ENCODE measurements at places on chromosomes 5 and 9.
A peak's percentile ranks its signal among the peaks of the same experiment; 100 is the strongest.

DNA sequence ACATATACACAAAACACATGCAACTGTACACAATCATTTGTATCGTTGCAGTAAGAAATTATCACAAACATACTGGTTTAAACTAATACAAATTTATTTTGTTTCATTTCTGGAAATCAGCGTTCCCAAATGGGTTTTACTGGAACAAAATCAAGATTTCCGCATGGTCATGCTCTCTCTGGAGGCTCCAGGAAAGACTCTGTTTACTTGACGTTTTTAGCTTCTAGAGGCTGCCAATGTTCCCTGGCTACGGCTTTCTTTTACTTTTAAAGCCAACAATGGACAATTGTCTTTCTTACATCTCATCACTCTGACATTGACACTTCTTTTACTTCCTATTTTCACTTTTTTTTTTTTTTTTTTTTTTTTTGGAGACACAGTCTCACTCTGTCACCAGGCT, 793.1 kb downstream of the CDH9 start:
- H3K36me3 ChIP-seq: no peaks in the 10 kb centered on the region
- H3K27me3 ChIP-seq: no peaks in the 10 kb centered on the region
- DNase-seq: no peak
- H3K4me3 ChIP-seq: no peak overlapping the region
- no peaks in the 10 kb centered on the region for H3K4me1 ChIP-seq

DNA sequence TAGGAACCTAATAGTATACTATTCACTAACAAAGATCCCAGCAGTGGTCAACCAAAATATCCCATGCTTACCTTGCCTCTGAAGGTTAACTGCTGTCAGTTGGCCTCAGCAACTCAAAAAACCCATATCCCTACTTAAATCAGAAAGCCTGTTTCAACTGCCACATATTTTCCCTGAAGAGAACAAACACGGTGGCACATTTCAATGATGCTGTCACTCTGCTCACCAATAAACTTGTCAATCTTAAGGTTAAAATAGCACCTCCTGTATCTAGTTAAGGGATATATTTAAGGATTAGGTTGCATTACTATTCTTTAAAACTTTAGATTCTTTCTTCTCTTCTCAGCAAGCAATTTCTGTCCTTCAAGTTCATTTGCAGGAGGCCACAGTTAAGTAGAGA, 986.9 kb downstream of the CDH18 start:
- H3K4me3 ChIP-seq: no peak overlapping the region
- DNase-seq: no peak
- no peaks in the 10 kb centered on the region for H3K36me3 ChIP-seq
- no peak overlapping the region for H3K27ac ChIP-seq
- H3K27me3 ChIP-seq: no peaks in the 10 kb centered on the region
- no peaks in the 10 kb centered on the region for H3K4me1 ChIP-seq

- H3K4me3 ChIP-seq: no peak overlapping the region
- H3K27ac ChIP-seq: no peak overlapping the region
- no peaks in the 10 kb centered on the region for H3K36me3 ChIP-seq
- no peaks in the 10 kb centered on the region for H3K4me1 ChIP-seq
- no peaks in the 10 kb centered on the region for H3K27me3 ChIP-seq
Observed at GRCh38 chr9:81578606-81579005, 110.7 kb downstream of the TLE1 start.

GRCh38 chr9:121281614-121282276, 13.8 kb downstream of the GSN start:
- peak overlapping the region; percentile 91 for H3K27ac ChIP-seq
- peak; percentile 84 for DNase-seq
- no peaks in the 10 kb centered on the region for H3K27me3 ChIP-seq

GRCh38 chr5:93430673-93431199, 150.3 kb downstream of the NR2F1-AS1 start:
- no peak overlapping the region for H3K4me3 ChIP-seq
- no peaks in the 10 kb centered on the region for H3K36me3 ChIP-seq
- DNase-seq: no peak
- no peaks in the 10 kb centered on the region for H3K27me3 ChIP-seq

GRCh38 chr9:135038331-135038730, 49.1 kb upstream of the OLFM1 start:
- no peaks in the 10 kb centered on the region for H3K36me3 ChIP-seq
- H3K4me3 ChIP-seq: no peak overlapping the region
- no peaks in the 10 kb centered on the region for H3K27me3 ChIP-seq
- no peaks in the 10 kb centered on the region for H3K4me1 ChIP-seq

GRCh38 chr9:94865582-94866452, 139.3 kb downstream of the AOPEP start:
- H3K36me3 ChIP-seq: no peaks in the 10 kb centered on the region
- no peak overlapping the region for H3K27ac ChIP-seq
- peaks cover 20% of the 10 kb centered on the region for H3K4me1 ChIP-seq
- no peaks in the 10 kb centered on the region for H3K27me3 ChIP-seq
- DNase-seq: no peak
- no peak overlapping the region for H3K4me3 ChIP-seq

DNA sequence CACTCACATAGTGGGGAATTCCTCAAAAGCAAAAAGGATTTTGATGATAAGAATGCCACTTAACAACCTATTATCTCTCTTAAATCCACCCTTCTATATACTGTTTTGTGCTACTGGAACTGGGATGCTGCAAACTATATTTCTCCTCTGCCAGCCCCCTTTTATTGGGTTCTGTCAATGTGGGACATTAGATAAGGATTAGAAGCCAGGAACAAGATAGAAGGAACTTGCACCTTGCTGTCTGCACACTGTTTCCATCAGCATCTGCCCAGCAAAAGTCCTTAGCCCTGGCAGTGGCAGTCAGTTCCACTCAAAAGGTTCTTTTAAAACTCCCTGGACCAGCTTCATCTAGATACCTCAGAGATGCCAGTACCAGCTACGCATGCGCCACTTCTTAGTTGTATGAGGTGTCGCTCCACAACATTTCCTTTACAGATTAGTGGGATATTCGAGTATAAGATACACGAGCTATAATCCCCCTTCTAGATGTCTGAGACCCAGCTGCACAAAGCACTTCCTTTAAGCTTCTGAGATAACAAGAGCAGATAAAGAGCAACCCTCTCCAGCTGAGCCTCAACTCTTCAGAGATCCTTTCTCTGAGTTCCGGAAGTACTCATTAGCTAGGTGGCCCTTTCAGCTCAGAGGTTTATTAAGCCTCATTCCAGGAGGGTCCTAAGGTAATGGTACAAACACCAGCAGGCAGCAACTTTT, 45.3 kb downstream of the CERT1 start:
- no peak overlapping the region for H3K27ac ChIP-seq
- no peaks in the 10 kb centered on the region for H3K4me1 ChIP-seq
- no peaks in the 10 kb centered on the region for H3K36me3 ChIP-seq
- H3K4me3 ChIP-seq: no peak overlapping the region
- no peaks in the 10 kb centered on the region for H3K27me3 ChIP-seq

DNA sequence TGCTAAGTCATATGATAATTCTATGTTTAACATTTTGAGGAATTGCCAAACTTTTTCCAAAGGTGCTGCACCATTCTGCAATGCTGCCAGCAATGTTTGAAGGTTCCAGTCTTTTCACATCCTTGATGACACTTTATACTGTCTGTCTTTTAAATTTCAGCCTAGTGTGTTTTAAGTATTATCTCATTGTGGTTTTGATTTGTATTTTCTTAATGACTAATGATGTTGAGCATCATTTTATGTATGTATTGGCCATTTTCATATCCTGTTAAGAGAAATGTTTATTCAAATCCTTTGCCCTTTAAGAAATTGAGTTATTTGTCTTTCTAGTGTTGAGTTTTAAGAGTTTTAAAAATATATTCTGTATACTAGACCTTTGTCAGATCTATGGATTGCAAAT, 5.0 kb upstream of the TEX48 start:
- no peak overlapping the region for H3K27ac ChIP-seq
- no peak for DNase-seq
- no peaks in the 10 kb centered on the region for H3K27me3 ChIP-seq
- no peak overlapping the region for H3K4me3 ChIP-seq
- no peaks in the 10 kb centered on the region for H3K36me3 ChIP-seq
- H3K4me1 ChIP-seq: no peaks in the 10 kb centered on the region

- no peak overlapping the region for H3K4me3 ChIP-seq
- H3K4me1 ChIP-seq: peaks cover 7% of the 10 kb centered on the region
- DNase-seq: no peak
- H3K27me3 ChIP-seq: no peaks in the 10 kb centered on the region
- no peak overlapping the region for H3K27ac ChIP-seq
Observed at GRCh38 chr5:163377982-163378381, 59.4 kb upstream of the CCNG1 start.

GRCh38 chr5:40877371-40877988, 31.8 kb upstream of the C7 start:
- no peaks in the 10 kb centered on the region for H3K36me3 ChIP-seq
- H3K27me3 ChIP-seq: no peaks in the 10 kb centered on the region
- no peak for DNase-seq
- no peaks in the 10 kb centered on the region for H3K4me1 ChIP-seq

- H3K4me1 ChIP-seq: peaks cover 10% of the 10 kb centered on the region
- no peaks in the 10 kb centered on the region for H3K36me3 ChIP-seq
- peak overlapping the region; percentile 99 for H3K27ac ChIP-seq
- DNase-seq: no peak
Observed at GRCh38 chr5:134226441-134227192, 744 bp upstream of the PPP2CA start.

GRCh38 chr9:93183663-93184431, at the start of gene WNK2:
Gene WNK2, plus strand, starts transcription at chr9:93184139. Its CDS starts 791 bp downstream, at chr9:93184930.
- peaks cover 13% of the 10 kb centered on the region for H3K4me1 ChIP-seq
- H3K36me3 ChIP-seq: no peaks in the 10 kb centered on the region
- H3K4me3 ChIP-seq: peak within 1 kb of the TSS; percentile 67
- DNase-seq: peak; percentile 58

DNA sequence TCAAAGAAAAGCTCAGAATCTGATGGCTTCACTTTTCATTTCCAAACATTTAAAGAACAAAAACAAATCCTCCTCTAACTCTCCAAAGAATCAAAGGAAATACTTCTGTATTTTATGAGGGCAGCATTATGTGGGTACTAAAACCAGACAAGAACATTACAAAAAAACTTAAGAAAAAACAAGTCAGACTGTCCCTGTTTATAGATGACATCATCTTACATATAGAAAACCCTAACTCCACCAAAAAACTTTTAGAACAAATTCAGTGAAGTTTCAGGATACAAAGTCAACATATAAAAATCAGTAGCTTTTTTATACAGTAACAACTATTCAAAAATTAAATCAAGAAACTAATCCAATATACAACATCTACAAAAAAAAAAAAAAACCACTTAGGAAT, 136.2 kb downstream of the PJA2 start:
- no peak for DNase-seq
- no peaks in the 10 kb centered on the region for H3K36me3 ChIP-seq
- no peak overlapping the region for H3K27ac ChIP-seq
- no peaks in the 10 kb centered on the region for H3K4me1 ChIP-seq

GRCh38 chr9:136312436-136312835, 8.5 kb upstream of the CCDC187 start:
- H3K27ac ChIP-seq: no peak overlapping the region
- H3K36me3 ChIP-seq: no peaks in the 10 kb centered on the region
- no peaks in the 10 kb centered on the region for H3K4me1 ChIP-seq
- DNase-seq: no peak
- H3K4me3 ChIP-seq: no peak overlapping the region

GRCh38 chr5:154190595-154191304, at the start of gene GALNT10:
Gene GALNT10, plus strand, starts transcription at chr5:154190733. Its CDS starts 134 bp downstream, at chr5:154190867.
- peaks cover 4% of the 10 kb centered on the region for H3K4me1 ChIP-seq
- H3K4me3 ChIP-seq: peak within 1 kb of the TSS; percentile 61
- no peaks in the 10 kb centered on the region for H3K27me3 ChIP-seq
- peak; percentile 76 for DNase-seq

DNA sequence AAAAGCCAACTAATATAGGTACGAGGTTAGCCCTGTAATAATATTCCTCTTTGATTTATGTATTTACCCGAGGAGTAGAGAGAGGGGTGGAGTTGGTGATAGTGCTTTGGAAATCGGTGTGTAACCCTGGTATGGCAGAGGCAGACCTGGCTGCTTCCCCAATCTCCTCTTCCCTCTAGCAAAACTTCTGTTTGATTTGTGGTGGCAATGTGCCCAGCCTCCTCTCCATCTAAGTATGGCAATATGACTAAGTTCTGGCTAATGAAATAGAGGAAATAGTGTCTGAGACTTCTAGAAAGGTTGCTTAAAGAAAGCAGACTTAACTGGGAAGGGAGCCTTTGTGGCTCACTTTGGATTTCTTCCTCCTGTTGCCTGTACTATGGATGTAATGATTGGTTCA, 491.1 kb downstream of the ENC1 start:
- no peak overlapping the region for H3K27ac ChIP-seq
- H3K4me1 ChIP-seq: no peaks in the 10 kb centered on the region
- DNase-seq: peak; percentile 25
- no peaks in the 10 kb centered on the region for H3K27me3 ChIP-seq
- no peak overlapping the region for H3K4me3 ChIP-seq
- no peaks in the 10 kb centered on the region for H3K36me3 ChIP-seq

DNA sequence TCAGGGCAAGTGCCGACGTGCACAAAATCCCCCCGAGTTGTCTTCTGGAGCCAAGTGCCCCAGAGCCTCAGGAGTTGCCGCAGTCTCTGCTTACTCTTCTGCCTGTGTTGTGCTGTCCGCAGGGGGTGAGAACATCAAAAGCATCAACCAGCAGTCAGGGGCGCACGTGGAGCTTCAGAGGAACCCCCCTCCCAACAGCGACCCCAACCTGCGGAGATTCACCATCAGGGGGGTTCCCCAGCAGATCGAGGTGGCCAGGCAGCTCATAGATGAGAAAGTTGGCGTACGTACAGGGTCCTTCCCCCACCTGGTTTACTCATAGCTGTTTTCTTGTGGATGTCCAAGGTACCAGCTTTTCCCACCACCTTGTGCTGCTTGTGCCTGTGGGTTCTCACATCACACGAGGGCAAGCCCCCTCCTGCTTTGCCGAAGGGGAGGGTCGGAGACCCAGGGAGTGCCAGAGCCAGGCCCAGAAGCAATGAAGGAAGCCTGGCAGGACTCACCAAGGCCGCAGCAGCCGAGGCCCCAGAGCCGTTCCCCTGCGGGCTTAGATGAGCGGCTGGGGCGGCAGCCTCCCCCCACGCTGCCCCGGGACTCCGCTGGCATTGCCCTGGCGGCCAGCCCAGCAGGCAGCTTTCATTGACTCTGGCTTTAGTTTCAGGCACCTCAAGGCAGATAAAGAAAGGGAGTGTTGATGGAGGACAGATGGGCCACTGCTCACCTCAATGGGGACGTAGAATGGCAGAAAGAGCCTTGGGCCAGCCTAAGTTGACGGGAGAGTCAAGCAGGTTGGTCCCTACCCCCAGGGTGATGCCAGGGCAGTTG, 33.7 kb upstream of the PRDM12 start:
- DNase-seq: no peak
- no peak overlapping the region for H3K27ac ChIP-seq
- no peaks in the 10 kb centered on the region for H3K4me1 ChIP-seq
- H3K36me3 ChIP-seq: peaks cover 61% of the 10 kb centered on the region
- no peak overlapping the region for H3K4me3 ChIP-seq

GRCh38 chr5:122078116-122079110, at the start of gene LOX:
Gene LOX, minus strand, starts transcription at chr5:122078259. Its CDS starts 274 bp downstream, at chr5:122077985.
- peak within 1 kb of the TSS; percentile 15 for H3K27ac ChIP-seq
- H3K4me3 ChIP-seq: peak within 1 kb of the TSS; percentile 15
- no peaks in the 10 kb centered on the region for H3K36me3 ChIP-seq
- no peaks in the 10 kb centered on the region for H3K27me3 ChIP-seq
- peaks cover 4% of the 10 kb centered on the region for H3K4me1 ChIP-seq

GRCh38 chr9:69456201-69456600, 131.2 kb downstream of the ENTREP1 start:
- H3K4me3 ChIP-seq: no peak overlapping the region
- no peak for DNase-seq
- no peaks in the 10 kb centered on the region for H3K4me1 ChIP-seq
- no peaks in the 10 kb centered on the region for H3K27me3 ChIP-seq

Measured in pancreas (tissue), 10 donors.